ENCODE measurements at places on chromosomes 7 and 10.
A peak's percentile ranks its signal among the peaks of the same experiment; 100 is the strongest.

DNA sequence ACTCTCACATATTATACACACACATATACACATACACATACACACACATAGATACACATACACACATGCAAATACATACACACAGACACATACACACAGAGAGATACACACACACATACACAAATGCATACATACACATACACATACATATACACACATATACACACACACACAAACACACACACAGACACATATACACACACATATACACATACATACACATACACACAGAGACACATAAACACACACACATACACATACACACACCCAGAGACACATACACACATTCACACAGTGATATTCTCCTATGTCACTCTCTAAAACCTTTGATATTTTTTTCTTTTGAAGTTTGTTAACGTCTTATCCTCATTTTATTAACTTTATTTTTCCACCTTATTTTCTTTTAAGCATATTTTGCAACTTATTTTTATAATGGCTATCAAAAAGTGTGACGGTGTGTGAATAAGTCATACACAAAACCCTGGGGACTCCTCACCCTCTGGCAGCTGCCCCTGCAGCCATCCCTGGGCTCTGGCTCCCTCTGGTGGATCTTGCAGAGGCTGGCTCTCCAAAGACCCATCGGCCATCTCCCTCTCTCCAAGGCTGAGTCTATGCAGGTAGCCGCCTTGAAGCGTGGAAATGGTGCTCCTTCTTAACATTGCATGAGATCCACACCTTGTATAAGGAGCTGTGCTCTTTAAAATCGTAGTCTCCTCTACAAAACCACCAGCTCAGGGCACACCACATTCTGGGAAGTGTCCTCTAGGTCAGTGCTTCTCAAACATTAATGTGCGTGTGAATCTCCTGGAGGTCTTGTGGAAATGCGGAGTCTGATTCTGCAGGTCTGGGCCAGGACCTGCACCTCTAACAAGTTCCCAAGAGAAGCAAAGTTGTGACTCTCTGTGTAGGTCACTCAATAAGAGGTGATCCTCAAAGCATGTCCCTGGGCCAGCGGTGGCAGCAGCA is 4.1 kb upstream of the C10orf120 start:
- peak; percentile 42 for DNase-seq

DNA sequence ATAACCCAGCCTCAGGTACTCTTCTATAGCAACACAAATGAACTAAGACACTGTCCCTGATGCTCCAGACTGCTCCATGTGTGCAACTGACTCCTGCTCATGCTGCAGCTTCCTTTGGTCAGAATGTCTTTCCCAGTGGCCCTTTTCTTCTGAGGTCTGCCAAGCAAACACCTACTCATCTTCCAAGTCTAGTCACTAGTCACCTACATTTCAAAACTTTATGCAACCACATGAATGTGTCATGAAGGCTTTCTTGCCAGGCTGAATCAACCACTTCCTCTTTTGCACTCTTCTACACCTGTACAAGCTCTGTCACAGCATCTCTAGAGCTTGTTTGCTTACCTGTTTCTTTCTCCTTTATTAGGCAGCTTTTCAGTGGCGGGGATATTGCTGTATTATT is 75.8 kb downstream of the LSMEM1 start:
- DNase-seq, result no peak

DNA sequence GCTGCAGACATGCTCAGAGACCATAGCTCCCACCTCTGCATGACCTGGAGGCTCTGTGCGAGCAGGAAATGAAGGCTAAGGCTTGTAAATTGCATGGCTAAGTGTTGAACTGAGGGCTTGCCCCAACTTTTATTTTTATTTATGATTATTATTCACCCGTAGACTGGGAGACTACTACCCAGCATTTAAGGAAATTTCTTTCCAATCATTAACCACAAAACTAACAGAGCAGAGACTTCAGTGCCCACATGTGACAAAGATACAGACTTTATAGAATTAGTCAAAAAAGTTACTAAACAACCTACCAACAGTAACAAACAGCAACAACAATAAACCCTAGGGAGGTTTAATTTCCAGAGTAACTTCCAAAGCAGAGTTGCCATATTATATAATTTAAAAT is 39.7 kb downstream of the MCMBP start:
- no peak for DNase-seq

GRCh38 chr10:67678335-67678974 is 17.5 kb downstream of the CTNNA3 start:
- DNase-seq, result no peak

DNA sequence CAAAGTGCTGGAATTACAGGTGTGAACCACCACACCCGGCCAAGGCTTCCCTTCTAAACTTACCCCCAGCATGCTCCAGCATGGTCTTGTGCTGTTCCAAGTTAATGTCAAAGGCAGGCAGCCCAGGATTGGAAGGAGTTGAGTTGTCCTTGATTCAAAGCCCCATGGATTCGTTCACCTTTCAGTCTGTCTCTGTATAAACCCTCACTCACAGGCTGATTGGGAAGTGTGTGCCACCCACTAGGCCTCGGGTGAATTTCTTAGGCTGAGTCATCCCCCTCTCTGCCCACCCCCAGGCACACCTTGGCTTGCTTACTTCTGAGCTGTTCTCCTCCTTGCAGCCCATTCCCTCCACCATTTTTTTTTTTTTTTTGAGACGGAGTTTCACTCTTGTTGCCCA is 13.3 kb upstream of the PRDX3 start:
- DNase-seq, result no peak

GRCh38 chr10:119243967-119244366 is 36.6 kb downstream of the GRK5 start:
- no peak for DNase-seq

GRCh38 chr10:17831341-17831740 is 22.2 kb downstream of the MRC1 start:
- DNase-seq, result no peak

GRCh38 chr7:29084832-29085231 is 61.5 kb downstream of the CPVL start:
- DNase-seq, result no peak

DNA sequence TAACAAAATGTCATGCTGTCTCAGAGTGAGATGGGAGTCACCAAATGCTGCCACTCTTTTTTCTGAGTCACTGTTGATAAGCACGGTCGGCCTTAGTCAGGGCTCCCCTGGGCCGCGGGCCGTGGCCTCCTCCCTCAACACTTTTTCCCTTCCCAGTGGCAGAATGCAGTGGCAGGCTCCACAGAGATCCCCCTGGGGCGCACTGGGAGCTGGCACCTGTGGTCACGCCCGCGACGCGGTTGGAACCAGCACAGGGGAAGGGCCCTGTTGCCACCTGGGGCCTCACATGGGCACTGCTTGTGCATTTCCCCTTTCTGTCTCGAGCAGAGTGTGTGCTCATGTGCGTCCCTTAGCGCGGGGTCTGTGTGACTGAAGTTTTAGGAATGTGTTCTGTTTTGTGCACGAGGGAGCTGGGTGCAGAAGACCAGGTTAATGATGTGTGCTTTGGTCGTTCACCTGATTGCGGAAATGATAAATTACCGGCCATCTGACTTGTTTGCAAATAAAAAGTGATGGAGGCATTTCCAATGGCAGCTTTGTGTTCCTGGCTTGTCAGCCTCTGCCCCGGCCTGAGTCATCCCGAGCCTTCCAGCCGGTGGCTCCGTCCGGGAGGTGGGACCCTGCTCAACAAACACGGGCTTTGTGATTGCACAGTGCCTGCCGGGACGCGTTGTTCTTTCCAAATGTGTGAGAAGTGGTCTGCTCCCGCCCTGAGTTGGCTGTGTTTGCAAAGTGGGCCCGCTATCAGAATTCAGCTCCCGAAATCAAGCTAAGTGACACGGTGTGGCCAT is 100.7 kb downstream of the NKX6-2 start:
- DNase-seq, result no peak

- DNase-seq, result no peak
Measured at GRCh38 chr10:65340340-65340739, 1585.5 kb upstream of the LRRTM3 start.

DNA sequence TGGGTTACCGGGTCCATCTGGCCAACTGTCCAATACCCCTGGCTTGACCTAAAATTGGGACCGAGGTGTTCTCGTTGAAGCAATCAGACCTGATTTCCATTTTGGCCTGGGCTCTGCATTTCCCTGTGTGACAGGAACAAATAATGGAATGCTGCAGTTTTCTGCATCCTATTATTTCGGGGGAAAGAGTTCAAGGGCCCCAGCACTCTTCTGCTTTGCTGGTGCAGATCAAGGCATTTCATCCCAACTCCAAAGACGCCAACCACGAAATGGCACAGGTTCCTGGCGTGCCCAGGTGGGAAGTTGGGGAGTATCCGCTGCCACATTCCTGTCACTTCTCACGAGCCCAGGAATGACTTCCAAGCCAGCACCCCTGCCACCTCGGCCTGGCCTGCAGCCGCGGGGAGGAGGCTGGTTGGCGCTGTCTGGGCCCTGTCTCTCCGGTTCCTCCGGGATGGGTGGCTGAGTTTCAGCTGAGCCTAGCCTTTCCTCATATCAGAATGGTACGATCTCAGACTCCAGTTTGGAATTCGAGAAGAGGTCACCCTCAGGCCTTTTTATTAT is 56.5 kb downstream of the FAM171A1 start:
- DNase-seq, result no peak

DNA sequence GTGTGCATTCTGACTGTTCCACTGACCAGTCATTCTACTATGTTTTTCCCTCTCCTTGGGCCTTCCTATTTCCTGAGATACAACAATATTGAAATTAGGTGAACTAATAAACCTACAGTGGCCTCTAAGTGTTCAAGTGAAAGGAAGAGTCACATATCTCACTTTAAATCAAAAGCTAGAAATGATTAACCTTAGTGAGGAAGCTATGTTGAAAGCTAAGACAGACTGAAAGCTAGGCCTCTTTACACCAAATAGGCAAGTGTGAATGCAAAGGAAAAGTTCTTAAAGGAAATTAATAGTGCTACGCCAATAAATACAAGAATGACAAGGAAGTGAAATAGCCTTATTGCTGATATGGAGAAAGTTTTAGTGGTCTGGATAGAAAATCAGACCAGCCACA is 5.7 kb upstream of the DYNC1I1 start:
- no peak for DNase-seq

- no peak for DNase-seq
Measured at GRCh38 chr7:142556740-142557139, 192.5 kb upstream of the PRSS1 start.

GRCh38 chr7:107803009-107803610 is at the start of gene SLC26A3:
TSS of gene SLC26A3 (minus strand) at chr7:107803223. CDS start at chr7:107794509, 8,714 bp downstream.
- no peak for DNase-seq

DNA sequence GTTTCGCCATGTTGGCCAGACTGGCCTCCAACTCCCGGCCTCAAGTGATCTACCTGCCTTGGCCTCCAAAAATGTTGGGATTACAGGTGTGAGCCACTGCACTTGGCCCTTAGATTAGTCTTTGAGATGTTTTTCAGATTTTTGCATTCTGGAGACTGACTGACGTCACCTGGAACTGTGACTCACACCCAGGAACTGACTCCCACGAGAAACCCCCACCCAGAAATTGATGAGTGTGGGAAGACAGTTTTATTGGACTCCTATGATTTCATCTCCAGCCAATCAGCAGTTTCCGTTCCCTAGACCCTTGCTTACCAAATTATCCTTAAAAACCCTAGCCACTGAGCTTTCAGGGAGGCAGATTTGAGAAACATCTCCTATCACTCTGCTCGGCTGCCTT is 867.3 kb downstream of the TYW1 start:
- no peak for DNase-seq

DNA sequence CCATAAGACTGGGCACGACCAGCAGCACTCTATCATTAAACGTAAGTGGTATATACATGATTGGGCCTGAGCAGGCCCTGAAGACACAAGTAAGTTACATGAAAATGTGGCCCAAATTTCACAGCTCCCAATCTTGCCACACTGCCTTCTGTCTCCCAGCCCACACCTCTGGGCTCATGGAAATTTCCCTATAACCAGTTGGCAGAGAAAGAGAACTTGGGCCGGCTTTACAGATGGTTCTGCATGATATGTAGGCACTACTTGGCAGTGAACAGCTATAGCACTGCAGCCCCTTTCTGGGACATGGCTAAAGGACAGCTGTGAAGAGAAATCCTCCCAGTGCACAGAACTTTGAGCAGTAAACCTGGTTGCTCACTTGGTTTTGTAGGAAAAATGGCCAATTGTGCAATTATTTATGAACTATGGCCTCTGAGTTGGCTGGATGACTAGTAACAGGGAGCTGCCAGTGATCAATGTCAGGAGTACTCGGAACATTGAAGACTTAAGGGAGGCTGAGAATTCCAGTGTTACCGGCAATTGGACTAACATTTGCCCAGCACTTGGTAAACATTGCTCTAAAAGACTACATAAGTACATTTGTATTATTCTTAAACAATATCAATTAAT is 1006.6 kb upstream of the LRRN3 start:
- no peak for DNase-seq

GRCh38 chr10:84200537-84201243 is 6.4 kb downstream of the CDHR1 start:
- no peak for DNase-seq

- DNase-seq, result no peak
Measured at GRCh38 chr7:74019149-74019548, 8.8 kb upstream of the ELN start.

Measured in activated CD4-positive, alpha-beta T cell treated with anti-CD3 and anti-CD28 coated beads for 24 hours (primary cell).